ENCODE measurements at places on chromosomes 3 and 15. TPM values are rescaled to one million over a fixed set of nuclear protein-coding genes. Genes with fewer than 3 reads are reported as not detected.

BSN gene
- total RNA-seq, result 0.96 TPM

TP63 gene
- 16.4 TPM for total RNA-seq

GMPPB gene
- total RNA-seq, result 20.9 TPM

SEMA3F gene
- 9.1 TPM for total RNA-seq

LINGO1 gene
- total RNA-seq, result 14.2 TPM

- DNase-seq, result no peak
Measured at GRCh38 chr15:92492551-92493115, 99.0 kb downstream of the ST8SIA2 start.

DNA sequence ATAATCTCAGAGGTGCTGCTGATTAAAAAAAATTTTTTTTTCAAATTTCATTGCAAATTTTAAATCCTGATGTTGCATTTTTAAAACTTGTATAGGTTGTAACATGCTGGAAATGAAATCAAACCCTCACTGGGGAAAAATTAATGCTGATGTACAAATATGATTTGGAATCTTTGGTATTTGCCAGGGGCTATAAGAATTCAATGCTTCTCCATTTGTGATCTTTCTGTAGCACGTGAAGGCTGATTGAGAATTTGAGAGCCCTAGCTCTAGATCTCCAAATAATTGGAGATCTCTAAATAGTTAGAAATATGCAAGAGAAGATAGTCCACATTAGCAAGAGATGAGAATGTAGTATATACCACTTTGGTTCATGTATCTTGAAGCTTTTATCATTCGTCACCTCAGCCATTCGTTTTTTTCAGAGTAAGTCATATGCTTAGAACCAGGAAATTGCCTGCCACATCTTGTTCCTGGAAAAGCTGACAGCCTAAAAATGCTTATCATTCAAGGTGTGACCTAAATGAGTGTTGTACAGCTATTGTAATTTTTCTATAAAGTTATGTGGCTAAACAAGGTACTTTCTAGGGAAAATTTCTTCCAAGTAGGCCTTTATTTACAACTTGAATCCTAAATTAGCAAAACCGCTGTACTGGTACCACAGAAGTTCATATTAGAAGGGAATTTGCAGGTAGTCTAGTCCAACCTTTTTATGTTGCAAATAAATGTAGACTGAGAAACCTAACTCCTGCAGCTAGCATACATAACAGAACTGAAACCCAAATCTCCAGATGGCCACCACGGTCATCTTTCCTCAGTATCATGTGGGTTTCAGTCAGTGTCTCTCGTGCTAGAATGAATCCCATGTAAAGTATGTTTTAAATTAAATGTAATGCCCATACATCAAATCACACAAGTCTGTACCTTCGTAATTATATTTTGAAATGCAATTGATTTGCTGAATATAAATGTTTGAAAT, 48.5 kb downstream of the FNDC3B start:
- no peak for DNase-seq

DNA sequence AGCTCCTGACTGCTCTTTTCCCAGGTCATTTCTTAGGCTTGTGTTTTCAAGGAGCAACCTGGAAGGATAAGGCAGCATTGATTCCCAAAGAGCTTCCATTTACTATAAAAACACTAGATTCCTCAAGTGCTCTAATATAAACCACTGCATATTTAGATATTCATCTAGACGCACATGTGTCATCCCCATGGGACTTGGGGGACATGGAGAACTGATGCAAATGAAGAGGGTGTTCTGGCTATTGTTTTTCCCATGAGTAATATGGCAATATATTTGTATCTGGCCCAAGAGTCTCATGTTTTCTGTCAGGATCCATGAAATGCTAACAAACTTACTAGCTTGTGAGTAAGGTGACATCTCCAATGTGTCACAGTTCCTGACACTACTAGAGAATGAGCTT, 31.3 kb downstream of the HACD2 start:
- no peak for DNase-seq

- DNase-seq, result no peak
Measured at GRCh38 chr15:85318048-85318731, 62.2 kb upstream of the AKAP13 start.

DNA sequence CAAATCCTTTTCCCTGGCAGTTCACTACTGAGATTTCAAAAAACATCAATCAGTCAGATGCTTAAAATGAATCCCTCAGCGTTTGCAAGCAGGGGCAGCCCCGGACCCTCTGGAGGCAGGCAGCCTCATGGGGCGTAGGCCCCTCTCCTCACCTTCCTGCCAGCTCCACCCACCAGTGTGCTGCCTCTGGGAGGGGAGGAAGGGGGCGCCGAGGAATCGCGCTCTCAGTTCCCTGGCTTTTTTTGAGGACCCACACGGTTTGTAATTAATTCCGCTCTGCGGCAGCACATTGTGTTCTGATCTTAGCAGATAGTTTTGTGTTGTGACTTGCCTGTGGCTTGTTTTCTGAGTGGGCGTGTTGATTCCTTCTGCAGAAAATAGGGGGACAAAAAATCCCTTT, 159.9 kb downstream of the KLF13 start:
- DNase-seq, result no peak

GRCh38 chr3:46114323-46114988, 87.2 kb upstream of the XCR1 start:
- DNase-seq, result no peak

- no peak for DNase-seq
Measured at GRCh38 chr3:41915353-41915752, 46.5 kb downstream of the ULK4 start.

GRCh38 chr3:138448631-138449030, 14.2 kb downstream of the ESYT3 start:
- DNase-seq, result no peak

DNA sequence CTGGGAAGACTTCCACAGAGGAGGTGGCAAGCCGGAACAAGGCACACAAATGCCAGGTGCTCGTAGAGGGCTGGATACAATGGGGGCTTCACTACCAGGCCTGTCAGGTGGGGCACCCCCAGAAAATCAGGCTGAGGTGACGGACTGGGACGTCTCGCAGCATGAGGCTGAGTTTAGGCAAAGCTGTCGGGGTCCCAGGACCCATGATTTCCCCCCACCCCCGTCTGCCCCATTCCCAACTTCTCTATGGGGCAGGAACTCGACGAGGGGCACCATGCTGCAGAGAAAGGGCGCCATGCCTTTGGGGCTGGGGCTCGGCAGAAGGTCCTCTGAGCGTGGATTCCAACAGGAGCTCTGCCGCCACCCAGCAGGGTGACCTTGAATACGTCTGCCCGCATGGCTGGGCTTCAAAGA, 65.7 kb upstream of the HES1 start:
- no peak for DNase-seq

- no peak for DNase-seq
Measured at GRCh38 chr15:96328181-96328876, 2.2 kb upstream of the NR2F2 start.

DNA sequence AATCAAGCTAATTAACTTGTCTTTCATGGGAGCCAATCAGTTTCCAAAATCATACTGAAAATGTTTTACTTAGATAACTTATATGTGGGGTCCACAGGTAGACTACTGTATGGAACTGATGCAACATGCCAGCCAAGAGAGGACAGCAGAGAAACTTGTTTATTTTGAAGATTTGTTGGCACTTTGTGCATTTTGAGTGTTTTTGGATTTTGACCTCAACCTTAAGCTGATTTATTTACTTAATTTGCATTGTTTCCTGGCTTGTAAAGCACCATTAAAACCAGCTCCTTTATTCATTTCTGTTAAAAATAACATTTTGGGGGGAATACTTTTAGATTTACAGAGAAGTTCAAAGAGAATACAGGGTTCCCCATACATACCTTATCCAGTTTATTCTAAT, 166.6 kb downstream of the MCTP2 start:
- DNase-seq, result no peak

- DNase-seq, result no peak
Measured at GRCh38 chr15:80432345-80432702, 28.1 kb downstream of the ARNT2 start.

Data from umbilical cord (tissue), 2 donors.